GF-D8 (cell line): ENCODE measurements at places on chromosomes 13 and 19.
A peak's percentile ranks its signal among the peaks of the same experiment; 100 is the strongest.

DNA sequence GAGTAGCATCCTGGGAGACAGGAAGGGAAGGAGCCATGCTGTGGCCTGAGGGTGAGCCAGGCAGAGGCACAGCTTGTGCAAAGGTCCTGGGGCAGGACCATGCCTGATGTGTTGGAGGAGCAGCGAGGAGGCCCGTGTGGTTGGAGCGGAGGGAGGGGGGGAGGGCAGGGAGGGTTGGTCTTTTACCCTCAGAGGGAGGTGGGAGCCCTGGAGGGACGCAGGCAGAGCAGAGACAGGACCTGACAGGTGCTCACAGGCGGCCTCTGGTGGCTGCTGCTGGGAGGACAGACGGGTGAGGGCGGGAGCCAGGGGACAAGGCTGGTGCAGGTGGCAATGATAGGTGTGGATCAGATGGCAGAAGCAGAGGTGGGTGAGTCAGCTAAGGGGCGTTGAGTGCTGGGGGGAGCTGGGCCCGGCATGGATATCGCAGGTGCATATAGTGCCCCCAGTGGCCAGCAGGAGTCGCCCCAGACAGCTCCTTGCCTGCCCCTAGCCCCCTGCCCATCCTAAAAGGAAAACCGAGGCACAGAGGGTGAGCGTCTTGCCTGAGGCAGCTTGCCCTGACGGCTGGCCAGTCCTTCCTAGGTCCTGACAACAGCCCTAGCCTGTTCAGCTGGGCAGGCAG is 9.8 kb upstream of the GNA15 start:
- no peak for DNase-seq

- no peak for DNase-seq
Measured at GRCh38 chr13:107200491-107200890, 632.6 kb upstream of the ARGLU1 start.

DNA sequence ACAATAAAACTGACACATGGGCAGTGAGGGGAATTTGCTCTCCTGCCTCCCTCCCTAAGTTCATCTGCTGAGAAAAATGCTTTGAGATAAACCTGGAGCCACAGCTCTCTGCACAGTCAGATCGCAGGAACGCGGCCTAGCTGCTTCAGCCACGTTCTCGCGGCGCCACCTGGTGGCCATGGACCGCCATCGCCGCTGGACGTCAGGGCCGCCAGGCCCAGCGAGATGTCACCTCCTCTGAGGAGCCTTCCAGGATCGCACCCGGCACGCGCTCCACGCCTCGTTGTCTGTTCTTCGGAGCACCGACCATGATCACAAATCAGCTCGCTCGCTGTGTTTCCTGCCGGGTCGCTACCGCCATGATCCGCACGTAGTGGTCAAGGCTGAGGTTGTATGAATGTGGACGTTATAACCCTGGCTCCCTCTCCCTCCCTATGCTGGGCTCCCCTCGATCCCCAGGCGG is 20.6 kb upstream of the USP29 start:
- no peak for DNase-seq

- no peak for DNase-seq
Measured at GRCh38 chr19:575527-576506, 3.4 kb downstream of the BSG start.

GRCh38 chr19:10688545-10689280 is 12.5 kb upstream of the QTRT1 start:
- no peak for DNase-seq

GRCh38 chr13:84500016-84500415 is 617.7 kb upstream of the SLITRK1 start:
- no peak for DNase-seq

GRCh38 chr19:616747-617526 is 16.4 kb downstream of the POLRMT start:
- DNase-seq = no peak

- no peak for DNase-seq
Measured at GRCh38 chr19:7515645-7516151, at the start of gene ZNF358. ZNF358 (plus strand) TSS chr19:7516103; CDS start chr19:7519243, 3,140 bp downstream.

- DNase-seq = no peak
Measured at GRCh38 chr19:37077501-37077933, 716 bp upstream of the ZNF420 start.

GRCh38 chr19:29805031-29805965 is 6.5 kb upstream of the CCNE1 start:
- DNase-seq = no peak

GRCh38 chr13:100301418-100301817 is 212.5 kb downstream of the PCCA start:
- no peak for DNase-seq

DNA sequence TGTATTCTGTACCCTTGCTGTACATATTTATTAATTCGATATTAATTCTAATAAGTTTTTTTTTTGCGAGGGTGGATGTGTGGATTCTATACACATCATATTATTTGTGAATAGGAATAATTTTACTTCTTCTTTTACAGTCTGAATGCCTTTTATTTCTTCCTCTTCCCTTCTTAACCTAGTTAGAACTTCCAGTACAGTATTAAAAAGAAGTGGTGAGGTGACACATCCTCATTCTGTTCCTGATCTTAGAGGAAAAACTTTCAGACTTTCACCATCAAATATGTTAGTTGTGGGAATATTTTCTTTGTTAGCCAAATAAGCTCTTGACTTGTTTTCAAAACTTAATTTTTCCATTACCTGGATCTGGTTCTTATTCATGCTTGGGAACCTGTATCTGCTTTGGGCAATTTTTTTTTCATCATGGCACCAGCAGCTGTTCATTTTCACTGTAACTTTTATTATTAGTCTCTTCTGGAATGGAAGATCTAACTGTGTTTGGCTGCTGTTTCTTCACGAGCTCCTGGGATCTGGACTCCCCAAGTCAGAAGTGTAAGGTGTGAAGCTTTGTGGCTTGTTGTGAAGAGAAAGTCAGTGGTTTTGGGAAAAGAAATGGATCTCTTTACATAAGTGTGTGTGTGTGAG is 33.1 kb downstream of the RGCC start:
- DNase-seq = no peak

DNA sequence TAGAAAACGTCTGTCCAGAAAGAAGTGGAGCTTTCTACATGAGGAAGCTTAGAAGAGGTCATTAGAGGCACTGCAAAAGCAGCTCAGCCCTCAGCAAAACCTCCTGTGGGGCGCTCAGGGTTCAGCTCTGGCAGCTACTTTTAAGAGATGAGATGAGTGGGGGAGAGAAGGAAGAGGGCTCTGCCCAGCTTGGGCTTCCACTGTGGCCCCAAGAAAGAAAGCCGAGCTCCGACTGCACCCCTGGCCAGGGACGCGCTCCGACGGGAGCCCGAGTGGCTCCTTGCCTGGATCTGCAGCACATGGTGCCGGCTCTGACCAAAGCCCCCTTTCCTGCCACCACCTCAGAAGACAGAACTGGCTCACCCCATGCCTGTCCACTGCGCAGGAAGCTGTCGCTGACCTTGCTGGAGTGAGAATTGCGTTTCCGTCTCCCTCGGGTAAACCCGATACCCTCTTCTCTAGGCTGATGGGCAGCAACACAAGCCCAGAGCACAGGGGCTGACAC is 36.4 kb downstream of the NAXD start:
- DNase-seq = no peak

DNA sequence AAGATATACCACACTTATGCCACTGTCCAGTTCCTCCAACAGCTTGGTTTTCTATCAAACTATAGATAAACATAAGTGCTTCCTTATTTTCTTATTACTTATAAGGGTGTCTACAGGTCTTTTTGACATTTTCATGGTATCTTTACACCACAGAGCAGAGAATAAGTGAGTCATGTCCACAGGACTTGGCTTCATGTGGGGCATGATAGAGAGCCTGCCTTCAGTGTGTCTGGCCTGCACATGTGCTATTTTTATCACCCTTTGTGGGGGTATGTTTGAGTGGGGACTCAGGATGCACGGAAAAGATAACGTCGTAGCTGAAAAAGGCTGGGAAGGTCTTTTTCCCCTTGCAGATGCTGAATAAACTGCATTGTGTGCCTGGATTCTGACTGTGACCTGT is 8.1 kb upstream of the STOML3 start:
- DNase-seq = no peak

- DNase-seq = no peak
Measured at GRCh38 chr19:14670408-14670807, 4.2 kb downstream of the ADGRE3 start.

DNA sequence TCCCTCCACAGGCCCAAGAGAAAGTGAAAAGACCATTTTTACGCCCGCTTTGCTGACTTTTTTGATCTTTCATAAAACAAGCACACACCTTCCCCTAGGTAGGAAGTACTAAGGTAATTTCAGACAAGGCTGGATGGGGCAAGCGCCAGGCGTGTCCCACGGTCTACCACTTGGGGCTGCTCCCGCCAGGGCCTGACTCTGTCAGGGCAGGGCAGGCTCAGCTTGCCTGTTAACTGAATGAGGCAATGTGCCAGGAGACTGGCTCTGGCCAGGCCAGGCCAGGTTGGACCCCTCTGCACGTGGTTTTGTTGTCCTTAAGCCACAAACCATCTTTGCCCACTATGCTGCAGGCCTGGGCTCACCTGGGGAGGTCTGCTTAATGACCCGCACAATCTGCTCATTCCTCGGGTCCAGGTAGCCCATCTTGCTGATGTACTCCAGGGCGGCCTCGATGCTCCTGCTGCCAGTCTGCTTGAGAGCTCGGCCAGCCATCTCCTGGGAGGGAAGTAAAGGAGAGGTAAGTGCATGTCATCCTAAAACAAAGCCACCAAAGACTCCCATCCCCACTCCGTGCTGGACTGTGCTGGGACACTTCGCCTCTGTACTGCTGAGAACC is 70.4 kb downstream of the LATS2 start:
- DNase-seq = no peak

DNA sequence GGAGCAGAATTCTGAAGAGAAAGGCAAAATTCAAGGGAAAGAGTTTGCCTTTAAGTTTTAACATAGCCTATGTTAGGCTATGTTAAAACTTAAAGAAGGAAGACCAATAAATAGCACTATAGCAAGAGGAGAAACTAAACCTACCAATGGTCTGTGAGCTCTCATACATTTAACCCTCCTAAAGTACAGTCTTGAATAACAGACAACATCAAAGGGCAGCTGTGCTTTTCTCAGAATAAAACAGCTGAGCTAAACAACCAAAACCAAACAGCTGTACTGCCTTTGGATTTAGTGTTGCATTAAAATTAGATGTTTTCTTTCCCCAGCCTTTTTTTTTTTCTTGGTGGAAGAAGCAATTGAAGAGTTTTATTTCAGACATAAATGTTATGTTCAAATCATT is 34.0 kb downstream of the KLF5 start:
- DNase-seq = no peak

- no peak for DNase-seq
Measured at GRCh38 chr19:31070146-31071065, 278.8 kb downstream of the TSHZ3 start.

DNA sequence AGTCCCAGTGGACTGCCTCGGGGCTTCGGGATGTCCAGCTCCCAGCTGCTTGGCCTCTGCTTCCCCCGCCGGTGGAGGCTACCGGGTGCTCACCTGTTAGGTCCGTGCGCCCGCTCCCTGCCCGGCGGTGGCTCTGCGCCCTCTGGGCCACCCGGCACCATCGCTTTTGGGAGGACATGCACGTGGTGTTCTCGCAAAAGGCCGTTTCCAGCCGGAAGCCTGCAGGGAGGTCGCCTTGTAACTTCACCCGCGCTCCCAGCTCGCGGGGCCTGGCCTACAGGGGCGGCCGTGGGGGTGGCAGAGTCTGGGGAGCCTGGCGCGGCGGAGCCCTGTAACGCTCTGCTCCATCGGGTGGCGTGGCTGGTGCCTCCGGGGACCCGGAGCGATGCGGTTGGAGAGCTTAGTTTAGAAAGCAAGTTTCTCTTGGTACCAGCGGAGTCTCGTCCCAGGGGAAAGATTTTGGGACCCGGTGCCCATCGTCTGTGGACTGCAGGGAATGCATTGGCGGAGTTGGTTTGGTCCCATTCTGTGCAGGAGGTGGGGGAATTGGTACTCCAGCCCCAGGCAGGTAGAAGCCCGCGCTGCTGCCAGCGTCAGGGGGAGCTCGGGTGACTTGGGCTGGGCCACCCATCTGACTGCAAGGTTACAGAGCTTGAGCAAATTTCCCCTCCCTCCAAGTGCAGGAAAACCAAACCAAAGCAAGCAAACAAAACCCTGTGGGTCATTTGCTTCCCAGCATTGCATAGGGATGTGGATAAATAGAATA is 673 bp downstream of the SPATA13 start:
- DNase-seq = no peak

- no peak for DNase-seq
Measured at GRCh38 chr19:34847393-34847792, 74.4 kb upstream of the ZNF599 start.

DNA sequence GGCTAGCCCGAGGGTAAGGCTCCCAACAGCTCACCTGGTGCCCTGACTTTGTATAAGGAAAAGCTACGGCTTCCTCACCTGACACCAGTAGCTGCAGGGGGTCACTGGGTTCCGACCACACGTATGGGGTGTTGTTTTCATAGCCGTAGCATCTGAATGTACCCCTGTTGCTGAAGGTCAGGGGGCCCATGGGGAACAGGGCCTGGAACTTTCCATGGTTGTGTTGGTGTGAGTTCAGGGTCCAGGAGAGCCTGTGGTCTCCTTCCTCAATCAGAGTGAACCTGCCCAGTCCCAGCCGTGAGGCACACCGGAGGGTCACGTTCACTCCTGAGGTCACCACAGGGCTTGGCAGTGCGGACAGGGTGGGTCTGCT is 1.1 kb downstream of the LILRA4 start:
- DNase-seq = no peak

DNA sequence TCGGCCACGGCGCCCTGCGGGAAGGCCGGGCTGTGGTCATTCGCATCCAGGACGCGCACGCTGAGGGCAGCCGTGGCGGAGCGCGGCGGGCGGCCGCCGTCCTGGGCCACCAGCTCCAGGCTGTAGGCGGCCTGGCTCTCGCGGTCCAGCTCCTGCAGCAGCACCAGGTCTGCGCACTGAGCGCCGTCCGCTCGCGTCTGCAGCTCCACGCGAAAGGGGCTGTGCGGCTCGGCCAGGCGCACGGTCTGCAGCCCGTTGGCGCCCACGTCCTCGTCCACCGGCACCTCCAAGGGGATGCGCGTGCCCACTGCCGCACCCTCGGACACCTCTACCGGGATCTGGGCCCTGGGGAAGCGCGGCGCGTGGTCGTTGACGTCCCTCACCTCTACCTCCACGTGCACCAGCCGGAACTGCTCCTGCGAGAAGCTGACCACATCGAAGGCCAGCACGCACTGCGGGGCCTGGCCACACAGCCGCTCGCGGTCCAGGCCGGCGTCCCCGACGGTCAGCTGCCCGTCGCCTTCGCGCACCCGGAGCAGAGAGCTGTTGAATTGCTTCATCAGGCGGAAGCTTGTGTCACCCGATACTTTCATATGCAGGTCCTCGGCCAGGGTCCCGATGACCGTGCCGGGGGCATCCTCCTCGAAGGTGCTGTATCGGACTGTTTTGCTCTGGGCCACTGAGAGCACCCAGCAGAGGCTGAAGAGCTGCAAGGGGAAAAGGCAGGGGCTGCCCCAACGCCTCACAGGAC is 583 bp downstream of the PCDH8 start:
- no peak for DNase-seq

GRCh38 chr19:50702871-50703829 is 16.5 kb downstream of the SHANK1 start:
- peak; percentile 12 for DNase-seq

DNA sequence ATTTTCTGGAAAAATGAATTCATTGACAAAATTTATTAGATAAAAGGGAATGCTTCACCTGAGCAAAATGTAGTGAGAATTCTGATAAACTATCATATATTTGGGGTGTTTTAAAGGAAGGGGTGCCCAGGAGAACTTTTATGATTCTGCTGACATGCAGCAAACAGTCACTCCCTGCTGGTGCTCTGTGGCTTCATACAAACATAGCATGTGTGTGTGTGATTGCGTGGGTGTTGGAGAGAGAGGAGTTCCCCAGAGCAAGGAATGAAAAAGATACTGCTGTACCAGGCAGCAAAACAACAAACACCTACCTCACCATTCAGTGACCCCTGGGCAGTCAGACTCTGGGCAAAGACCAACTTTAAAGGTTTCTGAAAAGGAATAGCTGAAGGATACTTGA is 546.7 kb downstream of the RFC3 start:
- no peak for DNase-seq
